NCI-H2081 treated with DMSO at 0.1 percent for 48 hours (cell line): ENCODE measurements at places on chromosomes 16 and 17.

GRCh38 chr16:55917373-55918160, 42.4 kb upstream of the CES5A start:
- DNase-seq, result no peak

DNA sequence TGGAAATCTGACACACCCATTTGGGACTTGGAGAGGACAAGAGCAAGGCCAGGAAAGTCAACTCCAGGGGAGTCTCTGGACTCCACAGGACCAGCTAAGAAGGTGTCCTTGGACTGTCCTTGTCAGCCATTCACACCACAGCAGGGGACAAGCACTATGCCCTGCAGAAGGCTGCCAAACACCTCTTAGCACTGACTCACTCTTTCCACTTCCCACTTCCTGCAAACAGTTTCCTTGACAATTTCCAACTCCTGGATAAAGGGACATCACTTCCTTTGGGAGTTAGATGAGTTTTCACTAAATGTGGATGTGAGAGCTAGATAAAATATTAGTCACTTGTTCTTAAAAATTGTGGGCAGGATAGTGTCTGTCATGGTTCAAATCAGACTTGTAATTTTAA, 37.8 kb upstream of the BCAR1 start:
- DNase-seq, result no peak

- peak; percentile 48 for DNase-seq
Observed at GRCh38 chr17:32142038-32142856, at the start of gene RHOT1. RHOT1 (plus strand) TSS chr17:32142502; CDS start chr17:32142693, 191 bp downstream.

DNA sequence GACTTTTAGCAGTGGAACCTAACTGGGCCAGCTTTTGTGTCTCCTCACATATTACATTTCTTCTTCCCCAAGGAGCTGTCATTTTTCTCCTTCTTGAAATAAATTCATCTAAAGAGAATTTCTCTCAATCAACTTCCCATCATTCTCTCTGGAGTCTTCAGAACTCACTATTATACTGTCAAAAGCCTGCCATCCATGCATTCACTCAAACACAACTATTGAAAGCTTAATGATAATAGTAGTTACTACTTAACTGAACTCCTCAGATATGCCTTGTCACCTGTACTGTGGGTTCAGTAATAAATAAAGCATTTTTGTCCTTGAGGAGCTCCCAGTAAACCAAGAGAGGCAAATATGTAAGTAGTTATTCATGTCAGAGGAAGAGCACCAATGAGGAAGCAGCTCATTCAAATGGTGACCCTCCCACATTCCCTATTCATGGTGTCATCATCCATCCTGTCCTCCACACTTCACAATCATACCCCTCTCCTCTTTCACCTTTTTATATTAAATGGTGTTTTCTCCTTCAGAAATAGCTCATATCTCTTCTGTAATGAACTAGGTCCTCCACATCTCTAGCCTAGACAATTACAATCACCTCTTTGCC, 162.6 kb downstream of the CA10 start:
- DNase-seq, result no peak

DNA sequence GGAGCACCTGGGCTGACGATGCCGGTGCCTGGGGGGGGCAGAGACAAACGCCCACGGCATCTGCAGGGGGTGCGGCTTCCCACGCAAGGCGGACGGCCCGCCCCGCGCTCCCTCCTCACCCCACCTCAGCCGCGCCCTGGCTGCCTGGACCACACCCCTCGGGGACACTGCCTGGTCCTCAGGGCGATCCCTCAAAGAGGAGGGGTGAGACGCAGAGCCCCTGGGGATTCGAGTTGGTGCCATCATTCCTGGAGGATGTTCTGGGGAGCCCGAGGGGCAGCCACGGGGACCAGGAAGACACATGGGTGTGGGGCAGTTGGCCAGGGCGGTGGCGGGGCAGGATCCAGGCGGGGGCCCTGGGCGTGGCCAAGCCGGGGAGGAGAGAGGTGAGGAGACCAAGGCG, 3.9 kb downstream of the IGFALS start:
- DNase-seq, result no peak

DNA sequence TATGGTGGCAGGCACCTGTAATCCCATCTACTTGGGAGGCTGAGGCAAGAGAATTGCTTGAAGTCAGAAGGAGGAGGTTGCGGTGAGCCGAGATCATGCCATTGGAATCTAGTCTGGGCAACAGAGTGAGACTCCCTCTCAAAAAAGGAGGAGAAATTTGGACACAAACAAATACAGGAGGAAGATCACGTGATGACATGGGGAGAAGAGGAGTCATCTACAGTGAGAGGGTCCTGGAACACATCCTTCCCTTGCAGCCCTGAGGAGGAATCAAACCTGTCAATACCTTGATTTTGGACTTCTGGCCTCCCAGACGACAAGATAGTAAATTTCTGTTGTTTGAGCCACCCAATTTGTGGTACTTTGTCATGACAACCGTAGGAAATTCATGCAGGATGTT, 671.9 kb upstream of the EEF2KMT start:
- no peak for DNase-seq

DNA sequence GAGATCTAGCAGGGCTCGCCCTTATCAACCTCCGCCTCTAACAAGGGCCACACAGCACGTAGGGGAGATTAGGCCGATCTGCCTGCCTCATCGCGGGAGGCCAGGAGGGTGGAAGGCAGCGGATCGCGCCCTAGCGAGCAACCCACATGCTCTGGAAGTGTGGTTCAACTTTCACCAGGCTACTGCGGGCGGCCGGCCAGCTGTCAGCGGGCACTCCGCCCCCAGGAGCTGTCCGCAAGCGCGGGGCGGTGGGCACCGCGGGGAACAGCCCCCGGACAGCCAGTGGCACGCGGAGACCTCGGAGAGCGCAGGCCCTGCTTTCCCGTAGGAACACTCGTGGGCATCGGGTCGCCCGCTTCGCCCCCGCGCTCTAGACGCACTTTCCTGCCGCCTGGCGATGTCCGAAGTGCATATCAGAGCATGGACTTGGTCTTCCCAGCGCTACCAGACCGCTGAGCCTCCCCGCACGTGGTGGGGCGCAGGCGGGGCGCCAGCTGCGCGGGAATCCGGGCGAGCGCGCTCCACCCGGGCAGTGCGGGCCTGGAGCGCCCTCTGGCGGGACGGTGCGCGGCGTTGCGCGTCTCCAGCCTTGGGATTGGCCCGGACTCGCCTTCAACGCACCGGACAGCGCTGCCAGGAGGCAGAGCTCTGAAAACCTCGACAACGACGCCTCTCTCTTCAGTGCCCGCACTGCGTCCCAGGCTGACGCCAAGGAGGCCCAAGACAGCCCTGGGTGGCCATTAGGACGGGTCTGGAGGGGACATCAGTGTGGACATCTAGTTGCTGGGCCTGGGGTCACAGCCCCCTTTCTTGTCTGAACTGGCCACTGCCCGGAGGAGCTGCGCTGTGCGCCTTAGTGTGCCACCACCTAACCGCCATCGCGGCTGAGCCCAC, 3.6 kb upstream of the ZNHIT3 start:
- no peak for DNase-seq

GRCh38 chr16:53417011-53417410, 17.3 kb upstream of the RBL2 start:
- no peak for DNase-seq

GRCh38 chr17:80665792-80666191, 121.2 kb downstream of the RPTOR start:
- DNase-seq, result no peak

- DNase-seq, result no peak
Observed at GRCh38 chr16:70736465-70737376, 50.9 kb upstream of the MTSS2 start.

GRCh38 chr17:8900207-8900606, 32.7 kb upstream of the PIK3R6 start:
- DNase-seq, result no peak

- DNase-seq, result no peak
Observed at GRCh38 chr16:75085556-75085955, 31.0 kb downstream of the LDHD start.

- DNase-seq, result no peak
Observed at GRCh38 chr17:17206913-17207335, 791 bp upstream of the PLD6 start.

DNA sequence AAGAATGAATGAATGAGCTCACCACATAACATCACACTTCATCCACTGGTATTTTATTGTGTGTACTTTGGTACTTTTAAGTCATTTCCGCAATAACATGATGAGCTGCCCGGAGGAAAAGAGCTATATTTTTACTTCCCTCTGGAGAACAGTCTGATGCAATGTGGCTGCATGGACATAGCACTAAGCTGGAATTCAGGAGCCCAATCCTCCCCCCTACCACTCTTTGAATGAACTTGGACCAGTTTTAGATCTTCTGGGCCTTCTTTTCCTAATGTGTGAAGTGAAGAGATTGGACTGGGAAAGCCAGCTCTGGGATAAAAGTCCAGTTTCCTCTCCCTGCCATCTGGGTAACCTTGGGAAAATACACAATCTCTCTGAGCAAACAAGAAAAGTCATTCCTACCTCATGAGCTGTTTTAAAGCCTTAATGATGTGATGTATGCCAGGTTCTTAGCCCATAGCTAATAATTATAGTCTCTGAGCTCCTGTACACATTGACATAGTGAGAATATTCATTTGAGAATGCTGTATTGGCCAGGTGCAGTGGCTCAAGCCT, 79.3 kb downstream of the ABCC12 start:
- DNase-seq, result peak; percentile 35

DNA sequence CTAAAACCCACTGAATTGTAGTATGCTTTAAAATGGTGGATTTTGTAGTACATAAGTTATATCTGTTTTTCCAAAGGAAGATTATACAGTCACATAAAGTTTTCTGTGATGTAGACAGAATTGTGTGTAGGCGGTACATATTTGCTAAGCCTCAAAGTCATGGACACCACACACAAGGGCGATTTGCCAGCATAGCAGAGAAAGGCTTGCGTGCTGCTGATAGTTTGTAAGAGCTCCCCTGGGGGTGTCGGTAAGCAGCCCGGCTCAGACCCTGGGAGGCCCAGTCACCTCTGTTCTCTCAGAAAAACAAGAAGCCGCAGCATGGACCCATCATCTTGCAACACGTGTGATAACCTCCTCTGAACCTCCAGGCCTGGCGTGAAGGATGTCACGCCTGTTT, 38.3 kb upstream of the AKTIP start:
- no peak for DNase-seq

- no peak for DNase-seq
Observed at GRCh38 chr16:11640987-11641817, 27.1 kb upstream of the SNN start.

- DNase-seq, result no peak
Observed at GRCh38 chr16:19710991-19711545, 7.0 kb downstream of the KNOP1 start.

DNA sequence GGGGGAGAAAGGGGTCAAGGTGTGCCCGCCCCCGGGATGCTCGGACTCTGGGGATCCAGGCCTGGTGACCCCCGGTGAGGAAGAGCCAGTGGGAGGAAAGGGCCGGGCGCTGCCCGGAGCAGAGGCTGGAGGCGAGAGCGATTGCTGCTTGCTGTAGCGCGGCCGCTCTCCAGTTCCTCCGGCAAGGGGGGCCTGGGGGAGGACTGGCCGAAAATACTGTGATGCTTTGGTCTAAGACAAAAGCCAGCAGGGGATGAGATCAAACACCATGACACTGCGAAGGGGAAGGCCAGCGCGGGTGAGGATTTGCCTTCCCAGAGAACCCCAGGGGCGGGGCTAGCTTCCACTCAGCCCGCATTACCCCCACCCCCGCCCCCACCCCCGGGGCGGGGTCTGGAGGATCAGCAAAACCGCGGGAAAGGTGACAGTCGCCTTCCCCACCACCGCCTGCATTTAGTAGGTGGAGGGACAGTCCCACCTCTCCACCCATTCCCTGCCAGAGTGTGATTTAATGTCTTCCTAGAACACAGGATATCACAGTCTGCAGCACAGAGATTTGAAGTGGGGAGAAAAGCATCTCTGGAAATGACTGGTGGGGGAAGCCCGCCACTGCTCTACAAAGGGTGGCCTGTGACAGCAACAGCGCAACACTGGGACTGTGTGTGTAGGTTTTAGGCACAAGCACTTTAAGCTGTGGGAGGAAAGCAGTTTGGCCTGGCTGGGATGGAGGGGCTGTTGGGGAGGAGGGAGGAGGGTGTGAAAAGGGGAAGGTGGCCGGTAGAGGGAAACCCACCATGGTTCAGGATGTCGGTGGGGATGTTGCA, 25.7 kb downstream of the MRC2 start:
- peak; percentile 60 for DNase-seq

DNA sequence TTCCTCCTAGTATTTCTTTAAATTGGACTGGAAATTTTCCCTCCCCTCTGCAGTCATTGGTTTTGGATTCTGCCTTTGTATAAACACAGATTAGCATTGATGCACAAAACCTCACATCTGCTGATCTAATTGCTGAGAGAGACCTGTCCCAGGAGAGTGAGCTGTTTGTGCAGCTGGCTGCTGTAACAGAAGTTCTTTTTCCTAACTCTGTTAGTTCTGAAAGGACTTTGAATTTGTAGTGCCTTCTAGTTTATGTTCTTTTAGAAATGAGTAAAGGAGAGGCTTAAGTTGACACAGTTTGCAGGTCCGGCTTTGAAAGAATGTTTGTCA, 45.2 kb upstream of the KPNB1 start:
- DNase-seq, result peak; percentile 96

DNA sequence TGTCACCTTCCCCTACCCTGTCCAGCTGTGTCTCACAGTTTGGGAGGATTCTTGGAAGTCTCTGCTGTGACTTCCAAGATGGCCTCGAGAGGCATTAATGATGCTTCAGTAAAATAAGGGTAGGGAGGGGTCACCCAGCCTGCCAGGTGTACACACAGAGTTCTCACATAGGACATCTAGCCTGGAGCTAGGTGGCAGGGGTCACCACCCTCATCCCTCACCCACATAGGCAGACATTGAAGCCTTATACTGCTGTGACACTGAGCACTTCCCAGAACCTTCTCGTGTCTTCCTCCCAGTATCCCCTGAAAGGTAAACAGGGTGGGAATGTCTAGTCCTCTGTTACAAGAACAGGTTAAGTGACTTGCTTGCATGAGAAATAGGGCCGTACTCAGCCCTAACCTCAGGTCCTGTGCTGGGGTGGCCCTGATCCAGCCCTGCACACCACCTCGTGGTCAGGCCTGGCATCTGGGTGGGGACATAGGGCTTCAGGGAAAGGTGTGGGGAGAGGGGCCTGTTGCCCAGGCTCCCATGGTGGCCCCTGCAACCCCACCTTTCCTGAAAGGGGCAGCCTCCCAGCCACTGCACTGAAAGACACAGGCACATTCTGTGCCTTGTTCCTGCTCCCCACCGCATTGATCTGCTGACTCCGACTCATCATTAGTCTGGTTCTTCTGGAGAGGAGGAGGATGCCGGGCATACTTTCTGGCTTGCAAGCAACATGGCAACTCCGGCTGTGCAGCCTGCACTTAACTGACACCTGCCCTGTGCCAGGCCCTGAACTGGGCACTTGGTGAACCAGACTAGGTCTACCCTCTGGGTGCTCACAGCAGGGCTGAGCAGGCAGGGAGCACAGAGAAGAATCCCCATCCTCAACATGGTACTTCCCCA, 3.6 kb upstream of the MMP15 start:
- DNase-seq, result no peak

GRCh38 chr17:49520386-49521087, 25.4 kb downstream of the NGFR start:
- DNase-seq, result no peak

DNA sequence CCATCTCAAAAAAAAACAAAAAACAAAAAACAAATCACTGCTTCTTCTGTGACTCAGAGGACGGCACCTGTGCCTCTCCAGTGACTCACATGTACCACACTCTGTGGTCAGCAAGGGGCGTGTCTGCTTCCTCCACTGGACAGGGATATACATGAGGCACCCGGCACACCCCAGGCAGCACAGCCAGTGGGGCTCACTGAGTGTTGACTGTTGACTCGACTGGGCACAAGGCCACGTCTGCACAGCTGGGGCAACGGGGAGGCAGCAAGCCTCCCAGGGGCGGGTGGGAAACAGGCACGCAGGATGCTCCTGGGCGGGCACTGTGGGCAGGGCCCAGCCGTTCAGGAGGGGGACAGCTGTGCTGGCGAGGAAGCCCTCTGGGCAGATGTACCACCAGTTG, 64.1 kb downstream of the TIMM22 start:
- no peak for DNase-seq
